ENCODE measurements at places on chromosomes 6 and 20.

DNA sequence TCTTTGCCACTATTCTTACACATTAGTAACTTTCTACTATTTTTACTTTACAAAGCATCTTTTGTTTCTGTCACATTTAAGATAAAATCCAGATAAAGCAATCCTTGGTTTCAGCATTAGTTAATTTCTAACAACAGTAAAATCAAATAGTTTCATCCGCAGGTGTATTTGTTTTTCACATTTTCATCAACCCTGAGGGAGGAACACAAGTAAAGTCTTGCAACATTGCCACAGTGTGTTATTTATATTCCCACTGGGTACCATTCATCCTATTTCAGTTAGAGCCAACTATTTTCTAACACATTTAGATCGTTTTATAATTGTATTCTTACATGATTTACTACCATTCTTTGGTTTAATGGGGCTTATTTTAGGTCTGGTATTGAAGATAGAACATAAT, 908.7 kb upstream of the CITED2 start:
- no peak for DNase-seq

- peak; percentile 48 for DNase-seq
Observed at GRCh38 chr6:97497713-97498331, 214.8 kb upstream of the MMS22L start.

- DNase-seq, result peak; percentile 60
Observed at GRCh38 chr20:44714701-44715498, at the start of gene CCN5. CCN5 (plus strand) TSS chr20:44715369; CDS start chr20:44715391, 22 bp downstream.

GRCh38 chr20:36344517-36345132, 38.5 kb downstream of the DLGAP4 start:
- DNase-seq, result peak; percentile 50

DNA sequence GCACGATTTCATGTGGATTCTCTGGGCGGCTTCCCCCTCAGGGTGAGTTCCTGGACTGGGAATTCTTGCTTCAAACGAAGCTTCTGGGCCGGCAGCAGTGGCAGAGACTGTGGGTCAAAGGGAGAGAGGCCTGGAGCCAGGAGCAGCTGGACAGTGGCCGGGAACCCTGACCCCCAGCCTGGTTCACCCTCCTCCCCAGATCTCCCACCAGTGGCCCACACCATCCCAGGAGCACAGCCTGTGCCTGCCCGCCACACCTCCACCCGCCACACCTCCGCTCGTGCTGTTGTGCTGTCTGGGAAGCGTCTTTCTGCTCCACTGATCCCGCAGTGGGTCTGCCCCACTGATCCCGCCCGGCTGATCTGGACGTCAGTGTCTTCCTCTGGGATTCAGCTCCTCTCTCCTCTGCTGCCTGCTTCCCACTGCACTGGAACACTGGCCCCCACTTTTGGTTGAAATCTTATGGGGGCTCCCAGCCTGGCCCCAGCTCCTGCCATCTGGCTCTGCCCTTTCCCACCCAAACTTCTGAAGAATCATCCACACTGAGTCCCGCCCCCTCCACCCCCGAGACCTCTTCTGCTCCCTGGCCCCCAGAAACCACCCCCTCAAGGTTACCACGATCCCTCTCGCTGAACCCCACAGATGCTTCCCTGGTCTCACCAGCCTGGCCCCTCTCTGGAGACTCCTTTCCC, 9.8 kb downstream of the ZBP1 start:
- DNase-seq, result no peak

DNA sequence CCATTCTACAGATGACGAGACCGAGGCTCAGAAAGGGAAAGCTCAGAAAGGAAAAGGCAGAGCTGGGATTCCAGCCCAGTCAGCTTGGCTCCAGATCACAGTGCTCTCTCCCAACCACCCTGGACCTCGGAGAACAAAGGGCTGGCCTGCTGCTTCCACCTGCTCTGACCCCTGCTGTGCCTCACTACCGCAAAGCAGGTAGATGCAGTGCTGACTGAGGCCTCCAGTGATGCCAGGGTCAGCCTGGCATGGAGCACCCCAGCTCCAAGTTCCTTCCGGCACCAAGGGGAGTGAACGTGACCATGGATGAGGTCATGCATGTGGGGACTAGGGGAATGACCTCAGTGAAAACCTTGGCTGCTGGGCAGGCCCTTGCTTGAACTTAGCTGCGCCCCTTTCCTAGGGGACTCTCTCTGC, 20.7 kb upstream of the TLDC2 start:
- no peak for DNase-seq

GRCh38 chr6:45314146-45314545, 14.0 kb upstream of the RUNX2 start:
- DNase-seq, result peak; percentile 20

DNA sequence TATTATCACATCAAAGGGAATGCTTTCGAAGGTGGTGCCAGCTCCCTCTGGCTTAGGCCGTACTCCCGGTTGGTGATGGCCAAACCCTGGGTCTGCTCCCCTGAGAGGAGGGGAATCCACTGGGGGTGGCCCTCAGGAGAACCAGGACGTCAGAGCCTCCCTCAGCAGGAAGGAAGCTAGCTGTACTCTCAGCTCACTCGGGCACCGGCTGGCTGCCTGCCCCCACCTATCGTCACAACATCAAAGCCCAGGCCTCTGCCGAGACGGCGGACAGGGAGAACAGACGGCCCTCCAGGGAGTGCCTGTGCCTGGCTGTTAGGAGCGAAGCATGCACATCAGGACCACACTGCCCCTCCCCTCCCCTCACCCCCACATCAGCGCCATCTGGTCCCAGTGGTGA, 9.2 kb upstream of the PGC start:
- no peak for DNase-seq

GRCh38 chr6:7726416-7727085, 652 bp downstream of the BMP6 start:
- peak; percentile 48 for DNase-seq

DNA sequence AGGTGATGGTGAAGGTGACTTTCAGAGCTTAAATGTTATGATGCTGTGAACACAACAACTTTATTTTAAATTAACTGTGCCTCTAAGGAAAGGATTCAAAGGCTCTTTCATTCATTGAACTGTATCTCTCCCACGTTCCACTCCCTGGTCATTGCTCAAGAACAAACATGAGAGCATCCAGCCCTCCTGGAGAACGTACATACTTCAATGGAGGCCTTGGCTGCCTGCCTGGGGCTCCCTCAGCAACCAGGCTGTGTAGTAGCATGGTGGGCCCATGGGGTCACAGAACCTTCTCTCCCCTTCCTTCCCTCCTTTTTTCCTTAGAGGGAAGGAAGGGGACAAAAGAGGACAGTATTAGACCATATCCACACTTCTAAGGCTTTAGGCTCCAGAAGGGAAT, 234.3 kb downstream of the CDC5L start:
- no peak for DNase-seq

GRCh38 chr20:45073221-45073620, 27.7 kb downstream of the KCNS1 start:
- DNase-seq, result no peak

- DNase-seq, result no peak
Observed at GRCh38 chr20:50837532-50838321, 42.9 kb downstream of the BCAS4 start.

DNA sequence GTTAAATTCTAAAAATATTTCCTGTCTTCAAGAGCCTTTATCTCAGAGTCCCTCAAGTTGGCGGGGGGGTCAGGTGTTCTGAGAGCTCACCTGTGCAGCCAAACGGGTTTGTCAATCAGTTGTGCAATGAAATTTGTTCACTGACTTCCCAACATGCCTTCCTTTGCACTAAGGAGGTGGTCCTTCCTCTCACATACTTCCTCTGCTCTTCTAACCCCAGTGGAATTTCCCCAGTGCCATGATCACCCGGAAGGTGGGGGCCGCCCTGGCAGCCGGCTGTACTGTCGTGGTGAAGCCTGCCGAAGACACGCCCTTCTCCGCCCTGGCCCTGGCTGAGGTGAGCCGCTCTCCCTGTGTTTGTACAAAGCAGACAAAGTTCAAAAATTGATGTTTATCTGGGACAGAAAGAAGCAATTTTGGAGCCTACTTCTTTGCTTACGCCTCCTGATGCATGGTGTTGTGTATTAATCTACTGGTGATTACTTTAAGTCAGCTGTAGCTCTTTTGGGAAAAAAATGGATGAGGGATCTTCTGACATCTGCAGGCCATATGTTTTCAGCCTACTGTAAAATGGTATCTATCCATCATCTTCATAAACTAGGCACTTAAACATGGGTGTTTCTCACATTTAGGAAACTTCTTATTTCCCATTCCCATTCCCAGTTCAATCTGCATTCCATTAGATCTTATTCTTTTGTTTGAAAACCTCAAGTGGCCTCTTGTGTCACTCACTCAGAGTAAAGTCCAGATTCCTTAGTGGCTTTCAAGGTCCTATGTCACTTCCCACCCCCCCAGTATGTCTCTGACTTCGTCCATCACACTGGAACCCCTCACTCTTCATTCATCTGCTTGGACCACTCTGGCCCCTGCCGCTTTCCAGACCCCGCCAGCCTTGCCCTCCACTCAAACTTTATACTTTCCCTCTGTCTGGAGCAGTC, 10.1 kb downstream of the ALDH5A1 start:
- DNase-seq, result no peak

DNA sequence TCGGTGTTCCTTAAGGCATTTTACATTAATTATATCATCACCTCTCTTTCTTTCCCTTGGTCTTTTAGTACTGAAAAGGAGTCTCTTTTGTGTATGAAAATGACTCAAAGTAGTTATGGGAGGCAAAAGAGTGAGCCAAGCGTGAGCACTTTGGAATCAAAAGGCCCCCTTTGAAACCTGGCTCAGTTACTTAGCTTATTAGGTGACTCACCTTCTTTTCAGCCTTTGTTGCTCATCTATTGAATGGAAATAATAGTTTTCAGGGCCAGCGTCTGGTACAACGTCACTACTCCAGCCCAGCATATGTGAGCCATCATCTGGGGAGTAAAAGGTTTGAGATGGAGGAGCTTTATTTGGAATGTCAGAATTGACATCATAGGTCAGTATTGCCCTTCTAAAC, 147.4 kb upstream of the SCGN start:
- no peak for DNase-seq

DNA sequence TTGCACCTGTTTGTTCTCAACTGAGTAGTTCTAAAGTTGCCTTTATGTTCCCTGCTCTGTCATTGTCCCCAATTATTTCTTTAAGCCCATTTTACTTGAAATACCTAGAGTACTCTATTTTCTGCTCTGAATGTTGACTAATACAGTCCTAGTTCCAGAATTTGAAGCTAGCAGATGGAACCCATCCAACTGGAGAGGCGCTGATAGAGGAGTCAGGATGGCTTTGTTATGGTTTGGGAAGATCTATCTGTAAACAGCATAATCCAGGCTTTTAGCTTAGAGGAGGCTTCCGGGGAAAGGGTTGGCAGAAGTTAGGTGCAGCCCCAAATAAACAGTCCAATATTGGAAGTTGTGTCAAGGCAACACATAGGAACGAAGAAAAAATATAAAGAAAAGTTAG, 927.7 kb downstream of the TFAP2A start:
- no peak for DNase-seq

- peak; percentile 16 for DNase-seq
Observed at GRCh38 chr6:55176958-55177357, 2.6 kb downstream of the HCRTR2 start.

DNA sequence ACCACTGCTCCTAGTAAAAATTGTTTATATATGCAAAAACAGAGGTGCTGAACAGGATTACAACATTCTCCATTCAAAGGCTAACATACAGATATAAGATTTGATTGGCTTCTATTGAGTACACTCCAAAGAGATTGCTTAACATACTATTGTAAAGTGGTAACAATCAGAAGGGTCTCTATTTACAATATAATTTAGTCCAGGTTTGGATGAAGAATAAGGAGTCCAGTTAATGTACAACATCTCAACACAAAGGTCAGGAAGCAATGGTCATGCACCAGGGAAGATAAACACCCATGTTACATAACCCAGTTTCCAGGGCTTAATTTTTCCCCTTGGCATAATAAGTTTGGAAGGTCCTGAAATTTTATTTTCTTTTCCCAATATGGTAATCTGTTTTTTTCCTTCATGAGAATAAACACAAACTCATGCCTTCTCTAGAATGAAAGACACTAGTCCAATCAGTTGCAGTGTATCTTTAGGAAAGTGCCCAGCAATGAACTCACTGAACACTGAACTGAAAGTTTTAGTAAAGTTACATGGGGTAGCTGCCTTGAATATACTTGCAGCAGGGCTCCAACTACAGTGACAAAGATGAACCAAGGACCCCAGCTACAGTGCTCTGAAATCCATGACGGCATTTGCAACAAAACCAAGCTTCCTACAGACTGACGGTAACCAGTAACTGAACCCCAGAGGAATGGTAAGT, 255.3 kb upstream of the GJE1 start:
- DNase-seq, result no peak

GRCh38 chr6:10883312-10884244, 1.7 kb upstream of the GCM2 start:
- DNase-seq, result no peak

GRCh38 chr6:10794239-10794638, 44.1 kb downstream of the MAK start:
- DNase-seq, result no peak

DNA sequence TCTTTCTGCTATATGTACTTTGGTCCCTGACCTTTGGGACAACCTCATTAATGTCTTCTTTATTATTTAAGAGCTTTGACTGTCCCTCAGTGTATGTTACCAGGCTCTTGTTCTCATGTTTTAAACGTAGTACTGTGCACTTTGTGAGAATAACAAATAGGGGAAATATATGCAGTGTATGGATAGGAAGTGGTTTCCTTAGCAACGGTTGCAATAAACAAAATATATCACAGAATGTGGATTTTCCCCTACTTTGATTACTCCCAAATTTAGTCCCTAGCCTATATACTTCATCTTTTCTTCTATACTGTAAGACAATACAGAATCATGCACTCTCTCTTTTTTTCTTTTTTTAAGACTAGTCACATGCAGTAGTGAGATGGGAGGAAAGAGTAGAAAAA, 123.8 kb upstream of the AKIRIN2 start:
- DNase-seq, result peak; percentile 8

- DNase-seq, result no peak
Observed at GRCh38 chr6:119830069-119830468, 480.5 kb upstream of the MAN1A1 start.

DNA sequence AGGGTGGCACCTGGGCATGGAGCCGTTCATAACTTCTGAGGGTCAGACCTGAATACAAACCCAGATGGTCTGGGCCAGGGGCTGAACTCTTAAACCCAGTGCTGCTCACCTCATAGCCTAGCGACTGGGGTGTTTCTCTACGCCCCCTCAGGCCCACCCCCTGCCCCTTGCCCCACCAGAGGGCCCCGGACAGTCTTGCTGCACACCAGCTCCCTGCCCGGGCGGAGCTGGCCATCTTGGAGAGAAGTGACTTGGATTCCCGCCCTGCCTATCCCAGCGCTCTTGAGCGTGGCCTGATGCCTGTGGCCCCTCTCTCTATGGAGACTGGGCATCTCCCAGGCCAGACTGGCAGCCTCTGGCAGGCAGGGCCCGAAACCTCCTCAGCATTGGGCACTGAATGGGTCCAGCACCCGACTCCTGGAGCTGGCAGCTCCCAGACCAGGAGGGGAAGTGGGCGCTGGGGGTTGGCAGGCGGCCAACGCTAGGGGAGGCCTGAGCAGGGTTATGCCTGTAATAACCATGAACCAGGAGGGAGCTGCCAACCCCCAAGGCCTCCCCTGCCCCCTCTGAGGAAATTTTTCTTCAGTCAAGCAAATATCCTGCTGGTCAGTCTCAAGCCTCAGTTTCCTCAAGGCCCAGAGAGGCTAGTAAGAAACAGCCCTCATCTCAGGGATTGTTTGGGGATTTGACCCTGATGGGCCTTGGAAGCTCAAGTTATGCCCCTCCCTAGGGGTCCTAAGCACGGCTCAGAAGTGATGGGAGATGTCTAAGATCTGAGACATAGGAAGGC, 169.5 kb downstream of the VEGFA start:
- no peak for DNase-seq

Measured in KBM-7 (cell line).